ENCODE measurements at places on chromosomes 1 and 21. TPM values are rescaled to one million over a fixed set of nuclear protein-coding genes. Genes with fewer than 3 reads are reported as not detected.

DNA sequence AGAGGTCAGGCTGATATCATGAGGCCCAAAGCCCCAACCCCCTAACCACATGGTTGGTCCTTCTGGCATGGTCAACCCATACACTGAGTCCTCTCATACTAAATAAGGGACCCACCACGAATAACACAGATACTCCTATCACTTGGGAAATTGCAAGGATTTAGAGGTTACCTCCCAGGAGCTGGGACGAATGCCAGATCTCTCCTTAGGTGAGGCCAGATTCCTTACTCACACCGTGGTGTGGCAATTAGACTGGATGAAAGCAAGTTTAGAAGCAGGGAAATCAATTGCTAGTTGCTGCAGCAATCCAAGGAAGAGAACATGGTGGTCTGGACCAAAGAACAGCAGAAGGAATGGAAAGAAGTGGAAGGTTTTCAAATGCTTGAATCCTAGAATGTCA, 60.1 kb downstream of the IER5 start:
- no peak for DNase-seq

Gene STX12
- 38.7 TPM for total RNA-seq

Gene SPRR3
- total RNA-seq: not detected

DNA sequence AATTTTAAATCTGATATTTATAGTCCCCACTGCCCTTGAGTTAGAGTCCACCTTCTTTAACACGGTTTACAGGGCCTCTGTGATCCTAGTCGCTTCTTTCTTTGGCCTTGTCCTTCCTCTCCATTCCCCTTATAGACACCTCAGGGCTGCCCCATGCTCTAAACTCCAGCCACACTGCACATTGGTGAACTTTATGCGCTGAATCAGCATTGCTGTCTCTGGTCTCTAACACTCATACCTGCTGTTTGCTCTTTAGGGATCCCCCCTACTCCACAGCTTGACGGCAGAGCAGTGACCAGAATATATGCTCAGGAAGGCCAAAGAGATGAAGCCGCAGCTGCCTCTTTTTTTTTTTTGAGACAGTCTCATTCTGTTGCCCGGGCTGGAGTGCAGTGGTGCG, 30.2 kb downstream of the PLEKHO1 start:
- DNase-seq: no peak

DNA sequence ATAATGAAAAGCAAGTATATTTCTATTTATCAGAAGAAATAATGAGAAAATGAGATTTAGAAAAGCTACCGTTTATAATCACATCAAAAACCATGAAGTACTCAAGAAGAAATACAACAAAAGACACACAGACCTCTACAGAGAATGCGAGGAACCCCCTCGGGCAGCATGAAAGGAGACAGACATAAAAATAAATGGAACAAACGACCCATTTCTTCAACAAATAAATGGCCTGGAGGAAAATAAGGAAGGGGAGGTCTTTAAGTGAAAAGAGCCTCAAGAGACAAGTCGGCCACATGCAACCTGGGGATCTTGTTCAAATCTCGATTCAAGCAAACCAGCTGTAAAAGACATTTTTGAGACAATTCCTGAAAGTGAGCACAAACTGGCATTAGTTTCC, 6.0 kb downstream of the CFAP74 start:
- DNase-seq: no peak

DNA sequence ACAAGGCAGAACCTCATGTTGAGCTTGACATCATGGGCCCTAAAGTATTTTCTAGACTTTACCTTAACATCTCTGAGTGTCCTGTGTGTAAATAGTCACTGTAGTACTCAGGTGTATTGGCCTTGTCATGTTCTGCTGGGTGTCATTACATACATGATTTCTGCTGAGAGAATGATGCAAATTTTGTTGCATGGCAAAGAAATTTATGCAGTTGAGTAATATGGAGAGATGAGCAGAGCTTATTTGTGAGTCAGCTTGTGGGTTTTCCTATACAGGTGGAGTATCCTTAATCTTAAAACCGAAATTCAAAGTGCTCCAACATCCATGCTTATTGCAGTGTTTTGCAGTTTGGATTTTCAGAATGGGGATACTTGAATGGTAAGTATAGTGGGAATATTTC, 36.6 kb downstream of the RGL1 start:
- no peak for DNase-seq

Gene HES2
- 0.56 TPM for total RNA-seq
